Activated naive CD8-positive, alpha-beta T cell treated with anti-CD3 and anti-CD28 coated beads, Interleukin-2, amount 50 U/mL, for 16 hours (primary cell): ENCODE measurements at places on chromosomes 11 and 22.

DNA sequence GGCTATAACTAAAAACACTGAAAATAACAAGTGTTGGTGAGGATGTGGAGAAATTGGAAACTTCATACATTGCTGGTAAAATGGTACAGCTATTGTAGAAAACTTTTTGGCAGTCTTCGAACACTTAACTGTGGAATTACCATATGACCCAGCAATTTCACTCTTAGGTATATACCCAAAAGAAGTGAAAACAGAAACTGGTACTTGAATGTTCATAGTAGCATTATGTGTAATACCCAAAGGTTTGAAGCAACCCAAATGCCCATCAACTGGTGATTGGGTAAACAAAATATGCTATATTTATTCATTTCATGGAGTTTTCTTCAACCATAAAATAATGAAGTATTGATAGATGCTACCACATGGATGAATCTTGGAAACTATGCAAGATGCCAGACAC is 40.8 kb upstream of the FTH1 start:
- DNase-seq: no peak

- DNase-seq: no peak
Measured at GRCh38 chr11:47986742-47987141, 6.4 kb downstream of the PTPRJ start.

- no peak for DNase-seq
Measured at GRCh38 chr11:36577859-36578258, 10.1 kb downstream of the RAG1 start.

- DNase-seq: no peak
Measured at GRCh38 chr11:10386861-10387205, 68.2 kb upstream of the AMPD3 start.

GRCh38 chr22:44930711-44931035 is 79.1 kb downstream of the PHF21B start:
- no peak for DNase-seq

DNA sequence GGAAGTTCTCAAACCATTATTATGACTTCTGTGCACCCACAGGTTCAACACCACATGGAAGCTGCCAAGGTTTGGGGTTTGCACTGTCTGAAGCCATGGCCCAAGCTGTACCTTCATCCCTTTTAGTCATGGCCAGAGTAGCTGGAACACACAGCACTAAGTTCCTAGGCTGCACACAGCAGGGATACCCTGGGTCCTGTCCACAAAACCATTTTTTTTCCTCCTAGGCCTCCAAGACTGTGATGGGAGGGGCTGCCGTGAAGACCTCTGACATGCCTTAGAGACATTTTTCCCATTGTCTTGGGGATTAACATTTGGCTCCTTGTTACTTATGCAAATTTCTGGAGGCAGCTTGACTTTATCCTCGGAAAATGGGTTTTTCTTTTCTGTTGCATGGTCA is 42.7 kb downstream of the DDIAS start:
- DNase-seq: no peak

- no peak for DNase-seq
Measured at GRCh38 chr22:42582987-42583386, 29.2 kb downstream of the SERHL2 start.

- DNase-seq: no peak
Measured at GRCh38 chr11:70288721-70289120, 18.2 kb downstream of the PPFIA1 start.

DNA sequence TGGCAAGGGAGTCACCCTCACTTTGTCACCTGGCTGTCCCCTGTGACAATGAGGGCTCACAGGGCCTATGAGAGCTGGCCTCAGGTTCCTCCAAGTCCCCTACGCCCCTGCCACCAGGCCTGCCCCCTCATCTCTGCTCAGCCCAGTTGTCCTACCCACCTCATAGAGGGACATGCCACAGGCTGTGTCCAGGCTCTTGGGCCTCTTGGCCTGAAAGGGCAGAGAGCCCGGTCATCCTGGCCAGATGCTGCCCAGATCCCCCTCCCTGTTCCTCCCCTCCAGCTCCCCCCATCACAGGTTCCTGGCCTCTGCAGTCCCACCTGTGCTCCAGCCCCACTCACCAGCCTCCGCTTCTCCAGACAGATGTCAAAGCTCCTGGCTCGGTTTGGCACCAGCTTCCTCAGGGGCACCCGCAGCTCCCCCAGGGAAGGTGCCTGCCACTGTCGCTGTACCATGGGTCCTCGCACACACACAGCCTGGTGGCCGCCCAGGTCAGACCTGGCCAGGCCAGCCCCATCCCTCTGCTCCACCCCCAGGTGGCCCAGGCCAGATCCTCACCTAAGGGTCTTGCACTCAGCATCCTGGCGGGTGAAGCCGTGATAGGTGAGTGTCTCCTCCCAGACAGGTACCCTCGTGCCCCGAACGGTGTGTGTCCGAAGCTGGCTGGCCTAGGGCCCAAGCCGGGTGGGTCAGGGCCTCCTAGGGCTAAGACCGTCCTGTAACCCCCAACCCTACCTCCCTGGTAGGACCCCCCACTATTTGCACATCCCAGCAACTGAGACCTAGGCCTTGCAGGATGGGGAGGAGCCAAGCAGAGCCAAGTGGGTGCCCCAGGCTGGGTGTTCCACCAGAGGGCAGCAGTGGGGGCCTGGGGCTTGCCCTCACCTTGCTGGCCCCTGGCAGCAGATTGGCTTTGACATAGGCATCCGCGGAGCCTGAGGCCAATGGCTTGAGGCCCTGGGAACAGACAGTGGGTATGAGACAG is 8.3 kb downstream of the NDUFV1 start:
- no peak for DNase-seq

- DNase-seq: no peak
Measured at GRCh38 chr22:29074276-29074772, 1.5 kb downstream of the KREMEN1 start.

DNA sequence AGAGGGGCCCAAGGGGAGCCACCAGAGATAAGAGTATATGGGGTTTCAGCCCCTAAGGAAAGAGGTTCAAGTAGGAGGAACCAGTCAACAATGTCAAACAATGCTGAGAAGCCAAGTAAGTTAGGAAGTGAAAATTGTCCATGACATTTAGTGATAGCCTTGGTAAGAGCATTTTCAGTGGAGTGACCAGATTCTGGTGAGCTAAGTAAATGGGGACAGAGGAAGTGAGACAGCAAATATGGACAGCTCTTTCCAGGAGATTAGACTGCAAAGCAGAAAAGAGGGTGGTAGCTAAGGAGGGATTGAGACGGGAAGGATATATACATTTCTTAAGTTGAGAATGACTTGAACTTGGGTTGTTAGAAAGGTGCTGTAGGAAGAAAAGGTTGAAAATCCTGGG is 22.9 kb downstream of the POLD3 start:
- DNase-seq: no peak

DNA sequence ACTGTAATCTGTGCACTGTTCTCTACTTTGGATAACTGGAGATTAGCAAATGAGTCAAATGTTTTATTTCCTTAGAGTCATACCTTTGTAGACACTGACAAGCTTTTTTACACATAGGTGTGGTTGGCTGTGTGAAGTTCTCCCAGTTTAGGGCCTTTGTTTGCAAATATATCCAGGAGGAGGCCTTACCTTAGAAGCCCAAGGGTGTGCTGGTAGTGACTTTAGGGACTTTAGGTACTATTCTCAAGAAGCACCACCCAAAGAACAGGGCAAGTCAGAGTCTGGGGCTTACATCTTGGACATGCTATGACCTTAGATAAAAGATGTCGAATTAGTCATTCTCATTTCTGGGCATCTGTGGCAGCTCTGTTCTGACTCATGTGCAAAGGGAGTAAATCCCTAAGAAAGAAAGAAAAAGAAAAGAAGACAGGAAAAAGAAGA is 4.8 kb upstream of the FAR1 start:
- DNase-seq: no peak

DNA sequence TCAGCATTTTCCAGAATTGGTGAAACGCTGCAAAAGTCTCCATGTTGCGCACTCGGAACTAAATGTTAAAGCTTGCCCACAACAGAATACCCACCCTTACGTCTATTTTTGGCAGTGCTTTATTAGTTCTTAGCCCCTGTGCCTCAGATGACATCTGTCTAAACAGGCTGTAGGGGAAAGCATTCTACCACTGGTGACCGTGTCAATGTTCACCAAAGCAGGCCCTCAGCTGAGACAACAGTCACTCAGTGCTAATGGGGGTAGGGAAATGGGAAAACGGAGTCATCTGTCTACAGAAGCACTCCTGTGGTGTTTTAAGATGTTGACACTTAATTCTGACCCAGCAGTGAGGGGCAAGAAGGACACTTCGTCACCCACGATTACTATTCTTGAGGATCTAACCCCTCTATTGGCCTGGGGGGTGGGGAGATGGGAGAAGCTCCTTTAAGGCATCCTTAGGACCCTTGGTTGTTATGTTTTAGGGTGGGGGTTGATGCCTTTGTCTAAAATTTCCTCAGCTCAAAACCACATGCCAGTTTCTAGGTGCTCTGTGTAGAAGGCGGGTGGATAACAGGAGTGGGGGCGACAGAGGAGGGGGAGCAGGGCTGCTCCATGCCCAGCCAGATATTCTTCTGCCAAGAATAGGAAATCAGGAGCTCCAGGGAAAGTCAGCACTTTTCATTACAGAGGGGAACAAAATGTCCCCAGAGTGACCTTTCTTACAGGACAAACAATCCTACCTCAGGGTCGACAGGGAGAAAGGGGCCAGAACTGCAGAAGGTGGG is 15.6 kb upstream of the MFRP start:
- DNase-seq: no peak

- no peak for DNase-seq
Measured at GRCh38 chr22:21445437-21446127, 21.6 kb upstream of the TMEM191C start.

GRCh38 chr11:35313066-35313759 is 106.1 kb downstream of the SLC1A2 start:
- DNase-seq: no peak

DNA sequence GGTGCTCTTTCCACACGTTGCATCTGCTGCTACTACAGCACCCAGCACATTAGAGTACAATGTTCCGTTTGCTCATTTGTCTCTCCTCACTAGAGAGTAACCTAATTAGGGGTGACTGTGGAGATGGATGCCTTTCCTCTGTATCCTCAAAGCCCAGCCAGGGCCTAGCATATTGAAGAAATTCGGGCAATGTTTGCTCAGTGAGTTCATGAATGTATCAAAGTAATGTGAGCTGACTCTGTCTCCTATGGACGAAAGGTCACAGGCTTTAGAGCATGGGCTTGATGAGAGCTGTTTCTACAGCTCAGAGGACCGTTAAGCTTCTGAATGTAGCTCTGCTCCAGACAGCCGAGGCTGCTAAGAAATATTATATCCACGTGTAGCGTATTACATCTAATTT is 67.5 kb downstream of the C11orf58 start:
- DNase-seq: no peak
